ENCODE measurements at places on chromosomes 5 and 9. TPM values are rescaled to one million over a fixed set of nuclear protein-coding genes. Genes with fewer than 3 reads are reported as not detected.

Gene CYLC2
- not detected for total RNA-seq

DNA sequence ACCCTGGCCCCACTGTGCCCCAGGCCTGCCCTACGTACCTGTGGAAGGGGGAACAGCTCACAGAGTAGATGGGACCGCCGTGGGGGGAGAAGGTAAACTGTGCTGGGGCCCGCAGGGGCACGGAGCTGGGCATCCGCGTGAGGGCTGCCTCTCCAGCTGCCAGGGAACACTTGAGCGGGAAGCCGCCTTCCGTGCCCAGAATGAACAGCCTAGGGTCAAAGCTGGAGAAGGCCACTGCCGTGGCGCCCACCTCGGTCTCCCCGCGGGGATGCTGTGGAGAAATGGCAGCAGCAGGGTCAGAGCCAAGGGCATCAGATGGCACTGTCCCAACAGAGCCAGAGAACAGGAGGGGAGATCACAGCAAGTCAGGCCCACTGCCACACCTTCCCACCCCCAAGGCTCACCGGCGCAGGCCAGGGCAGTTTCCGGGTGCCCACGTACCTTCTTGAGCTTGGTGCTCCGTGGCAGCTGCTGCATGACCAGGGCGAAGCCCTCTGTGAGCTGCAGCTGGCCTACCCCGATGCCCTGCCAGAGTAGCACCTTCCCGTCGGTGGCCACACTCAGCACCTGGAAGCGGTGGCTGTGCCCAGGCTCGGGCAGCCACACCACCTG lies 21.9 kb downstream of the DYNC2I2 start:
- peak; percentile 48 for DNase-seq

Gene GPR151
- not detected for total RNA-seq

- DNase-seq, result no peak
Observed at GRCh38 chr9:124660341-124660801, 110.7 kb downstream of the NR6A1 start.

Gene LCN15
- total RNA-seq, result 0.59 TPM
